CD4-positive, alpha-beta T cell treated with Interleukin-4 for 1 hour (primary cell): ENCODE measurements at places on chromosomes 5 and 9.
A peak's percentile ranks its signal among the peaks of the same experiment; 100 is the strongest.

DNA sequence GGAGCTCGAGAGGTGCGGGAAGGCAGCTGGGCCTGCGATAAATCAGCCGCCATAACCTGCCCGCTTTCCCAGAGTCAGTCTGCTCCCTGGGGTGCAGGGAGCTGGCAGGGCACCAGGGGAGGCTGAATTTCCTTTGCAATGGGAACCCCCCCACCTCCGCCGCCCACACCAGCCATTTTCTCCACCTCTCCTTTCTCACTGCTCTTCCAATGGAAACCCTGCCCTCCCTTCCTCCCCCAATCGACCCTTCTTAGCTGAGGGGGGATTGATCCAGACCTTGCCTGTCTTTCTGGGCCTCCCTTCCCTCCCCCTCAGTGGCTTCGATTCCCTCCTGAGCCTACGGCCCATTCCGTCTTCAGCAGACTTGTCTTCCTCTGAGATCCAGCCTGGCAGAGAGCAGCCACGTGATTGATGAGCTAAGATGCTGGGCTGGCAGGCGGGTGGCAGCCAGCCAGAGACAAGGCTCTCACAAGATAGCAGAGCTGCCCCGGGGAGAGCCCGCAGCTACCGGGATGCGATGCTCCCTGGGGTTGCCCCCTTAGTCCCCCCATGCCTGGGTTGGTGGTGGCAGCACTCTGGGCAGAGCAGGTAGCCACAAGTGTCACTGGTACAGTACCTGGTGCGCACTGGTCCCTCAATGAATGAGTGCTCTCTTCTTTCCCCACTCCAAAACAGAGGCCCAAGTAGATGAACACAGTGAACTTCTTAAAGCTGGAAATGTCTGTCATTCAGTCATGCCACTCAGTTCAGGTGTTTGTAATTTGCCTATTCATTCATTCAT, 53.7 kb upstream of the FABP6 start:
- no peak for DNase-seq

DNA sequence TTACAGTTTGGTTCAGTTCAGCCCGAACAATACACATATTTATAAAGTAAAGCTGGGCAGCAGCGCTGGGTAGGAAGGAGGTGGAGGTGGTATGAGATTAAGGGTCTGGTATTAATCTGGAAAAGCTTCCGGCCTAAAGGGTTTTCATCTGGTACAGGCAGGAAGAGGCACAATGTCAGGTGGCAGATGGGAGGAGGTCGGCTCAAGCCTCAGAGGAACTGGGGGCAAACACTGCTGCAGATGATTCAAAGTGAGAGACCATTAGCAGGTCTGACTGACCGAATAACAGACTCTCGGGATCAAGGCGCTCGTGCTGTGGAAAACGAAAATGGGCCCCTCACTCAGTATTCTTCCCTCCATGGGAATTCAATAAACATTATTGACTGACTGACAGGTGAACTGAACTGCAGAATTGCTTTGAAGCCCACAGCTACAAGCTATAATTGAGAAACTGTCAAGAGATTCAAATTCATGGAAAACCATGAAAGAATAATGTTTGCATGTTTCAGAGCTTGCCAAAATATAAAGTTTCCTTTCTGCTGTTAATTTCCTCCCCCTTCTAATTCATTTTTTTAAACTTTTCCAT, 75.3 kb downstream of the TMEM167A start:
- DNase-seq, result no peak

DNA sequence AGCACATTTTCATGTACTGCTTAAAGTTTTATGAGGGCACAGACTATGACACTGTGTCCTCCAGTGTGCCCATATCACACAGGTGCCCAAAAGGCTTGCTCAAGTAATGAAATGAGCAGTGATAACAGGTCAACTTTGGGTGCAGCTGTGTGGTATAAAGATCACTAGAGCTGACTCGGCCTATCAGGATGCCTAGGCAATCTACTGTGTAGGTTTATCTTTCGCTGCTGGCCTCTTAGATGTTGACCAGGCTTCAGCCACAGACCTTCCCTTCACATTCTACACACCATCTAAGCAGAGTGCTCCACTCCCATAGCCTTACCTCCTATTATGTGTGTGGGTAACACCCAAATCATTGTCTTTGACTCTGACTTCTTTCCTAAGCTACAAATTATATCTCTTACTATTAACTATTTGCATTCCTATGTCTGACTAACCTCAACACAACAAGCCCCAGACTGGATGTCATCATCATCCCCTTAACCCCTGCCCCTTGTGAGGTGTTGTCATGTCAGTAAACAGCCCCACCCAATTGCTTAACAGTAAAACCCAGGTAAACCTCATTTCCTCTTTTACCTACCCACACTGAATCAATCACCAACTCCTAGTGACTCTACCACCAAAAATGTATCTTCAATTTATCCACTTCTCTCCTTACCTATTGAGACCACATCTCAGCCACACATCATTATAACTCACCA, 2.5 kb downstream of the SREK1IP1 start:
- no peak for DNase-seq

GRCh38 chr9:96376891-96377874, 6.3 kb downstream of the SLC35D2 start:
- DNase-seq, result no peak

DNA sequence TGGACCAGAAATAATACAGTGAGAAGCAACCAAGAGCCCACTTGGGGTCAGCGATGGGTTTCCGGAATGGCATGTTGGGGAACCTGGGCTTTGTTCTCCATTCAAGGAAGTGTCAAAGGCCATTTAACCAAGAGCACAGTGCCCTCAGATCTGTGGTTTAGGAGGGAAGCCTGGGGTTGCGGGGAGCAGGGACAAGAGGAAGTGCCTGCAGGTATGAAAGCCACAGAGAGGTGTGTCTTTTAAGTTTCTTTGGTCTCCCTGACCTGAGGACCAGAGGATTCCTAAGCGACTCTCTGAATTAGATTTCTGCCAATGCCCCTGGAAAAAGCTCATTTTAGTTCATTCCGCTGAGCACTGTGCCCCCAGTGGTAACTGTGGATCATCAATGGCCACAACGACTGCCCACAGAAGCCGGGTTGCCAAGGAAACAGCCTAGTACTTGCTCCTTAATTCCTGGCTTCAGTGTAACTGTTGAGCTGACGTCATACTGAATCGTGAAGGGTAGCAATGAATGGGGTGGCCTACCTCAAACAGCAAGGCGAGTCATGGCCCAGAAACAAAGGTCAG, 107.3 kb upstream of the SPIN1 start:
- DNase-seq, result no peak

- DNase-seq, result no peak
Measured at GRCh38 chr5:135671052-135671705, 92.4 kb upstream of the CXCL14 start.

DNA sequence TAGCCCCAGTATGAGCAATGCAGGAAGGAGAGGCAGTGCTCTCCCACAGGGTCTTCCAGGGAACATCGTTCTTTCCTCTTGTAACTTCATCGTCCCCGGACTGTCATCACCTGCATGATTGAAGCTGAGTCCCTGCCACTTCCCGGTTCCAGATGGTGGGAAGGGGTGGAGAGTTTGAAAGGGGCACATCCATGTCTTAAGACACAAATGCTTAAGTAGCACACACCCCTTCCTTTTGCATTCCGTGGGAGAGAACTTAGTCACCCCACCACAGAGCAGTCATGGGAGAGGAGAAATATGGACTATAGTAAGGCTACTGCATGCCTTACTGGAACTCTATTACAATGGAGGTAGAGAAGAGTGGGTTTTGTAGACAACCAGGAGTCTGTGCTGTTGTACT, 165.3 kb upstream of the GAS1 start:
- DNase-seq, result no peak

- no peak for DNase-seq
Measured at GRCh38 chr9:121700832-121701419, 49.5 kb downstream of the DAB2IP start.

- DNase-seq, result no peak
Measured at GRCh38 chr9:129725795-129726251, 27.0 kb downstream of the PTGES start.

- DNase-seq, result peak; percentile 97
Measured at GRCh38 chr5:6712577-6713273, 507 bp upstream of the TENT4A start.

DNA sequence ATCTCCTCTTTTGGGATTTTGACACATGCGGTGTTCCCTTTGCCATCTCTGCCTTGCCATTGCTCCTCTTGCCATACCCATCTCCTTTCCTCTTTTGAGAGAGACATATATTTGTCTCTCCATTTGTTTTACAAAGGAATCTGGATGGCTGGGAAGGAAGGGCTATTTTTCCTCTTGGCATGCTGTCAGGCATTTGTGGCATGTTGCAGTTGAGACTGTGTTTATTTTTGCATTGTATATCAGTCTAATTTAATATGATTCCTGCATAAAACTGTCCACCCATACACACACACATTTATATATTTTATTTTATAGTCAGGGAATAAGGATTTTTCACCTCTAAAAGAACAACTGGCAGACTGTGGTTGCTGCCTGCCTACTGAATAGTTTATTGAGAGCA, 1105.8 kb upstream of the SEMA6A start:
- no peak for DNase-seq

- DNase-seq, result no peak
Measured at GRCh38 chr5:139635191-139635590, 13.0 kb upstream of the CXXC5 start.

DNA sequence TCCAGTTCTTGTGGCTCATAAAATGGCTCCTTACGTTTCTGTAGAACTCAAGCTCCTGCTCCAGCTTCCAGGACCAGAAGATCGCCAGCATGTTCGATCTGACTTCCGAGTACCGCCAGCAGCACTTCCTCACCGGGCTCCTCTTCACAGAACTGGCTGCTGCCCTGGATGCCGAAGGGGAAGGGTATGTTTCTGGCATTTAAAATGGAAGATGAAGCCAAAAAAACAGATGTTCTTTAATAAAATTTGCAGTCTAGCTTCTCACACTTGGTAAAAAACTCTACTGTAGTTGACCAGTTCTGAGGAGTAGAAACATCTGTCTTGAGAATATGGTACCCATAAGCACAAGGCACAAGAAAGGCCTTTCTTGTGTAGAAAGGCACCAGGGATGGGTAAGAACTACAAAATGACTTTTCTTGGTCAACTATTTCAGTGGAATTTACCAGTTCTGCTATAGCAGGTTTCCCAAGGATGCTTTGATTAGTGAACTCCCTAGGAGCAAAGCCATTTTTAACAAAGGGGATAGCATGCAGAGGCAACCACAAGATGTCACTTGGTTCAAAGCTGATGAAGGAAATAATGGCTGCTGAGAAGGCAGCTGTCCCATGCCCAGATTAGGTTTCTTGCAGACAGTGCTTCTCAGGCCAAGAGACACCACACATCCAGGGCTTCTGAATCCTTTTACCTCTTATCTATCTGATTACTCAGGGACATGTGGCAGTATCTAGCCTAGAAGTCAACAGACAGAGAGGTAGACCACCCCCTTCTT, 192.4 kb downstream of the DOCK8 start:
- DNase-seq, result no peak

DNA sequence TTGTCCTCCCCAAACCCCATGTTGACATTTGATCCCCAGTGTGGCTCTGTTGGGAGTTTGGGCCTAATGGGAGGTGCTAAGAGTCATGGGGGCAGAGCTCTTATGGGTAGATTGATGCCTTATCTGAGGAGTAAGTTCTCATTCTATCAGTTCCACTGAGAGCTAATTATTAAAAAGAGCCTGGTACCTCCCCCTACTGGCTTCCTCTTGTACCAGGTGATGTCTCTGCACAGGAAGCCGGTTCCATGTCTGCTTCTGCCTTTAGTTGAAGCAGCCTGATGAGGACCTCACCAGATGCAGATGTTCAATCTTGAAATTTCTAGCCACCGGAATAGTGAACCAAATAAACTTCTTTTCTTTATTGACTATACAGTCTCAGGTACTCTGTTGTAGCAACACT, 10.8 kb downstream of the GABRB2 start:
- DNase-seq, result no peak

DNA sequence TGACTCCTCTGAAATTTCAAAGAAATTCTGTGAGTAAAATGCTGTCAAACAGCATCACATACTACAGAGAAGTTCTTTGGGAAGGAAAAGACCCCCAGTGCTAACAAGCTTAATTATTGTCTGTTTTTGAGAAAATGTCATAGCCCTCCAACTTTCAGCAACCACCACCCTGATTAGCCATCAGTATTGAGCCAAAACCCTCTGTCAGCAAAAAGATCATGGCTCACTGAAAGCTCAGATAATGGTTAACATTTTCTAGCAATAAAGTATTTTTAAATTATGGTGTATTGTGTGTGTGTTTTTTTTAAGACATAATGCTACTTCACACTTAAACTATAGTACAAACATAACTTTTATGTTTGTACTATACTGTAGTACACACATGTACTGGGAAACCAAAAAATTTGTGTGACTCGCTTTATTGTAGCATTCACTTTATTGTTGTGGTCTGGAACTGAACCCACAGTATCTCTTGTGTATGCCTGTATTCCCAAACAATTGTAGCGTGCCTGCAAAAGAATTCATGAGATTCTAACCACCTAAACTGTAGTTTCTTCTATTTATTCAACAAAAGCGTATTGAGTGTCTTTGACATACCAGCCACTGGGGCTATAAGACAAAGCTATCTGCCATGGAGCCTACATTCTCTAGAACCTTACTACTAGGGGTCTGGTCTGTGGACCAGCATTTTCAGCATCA, 31.6 kb downstream of the TLE4 start:
- DNase-seq, result no peak

DNA sequence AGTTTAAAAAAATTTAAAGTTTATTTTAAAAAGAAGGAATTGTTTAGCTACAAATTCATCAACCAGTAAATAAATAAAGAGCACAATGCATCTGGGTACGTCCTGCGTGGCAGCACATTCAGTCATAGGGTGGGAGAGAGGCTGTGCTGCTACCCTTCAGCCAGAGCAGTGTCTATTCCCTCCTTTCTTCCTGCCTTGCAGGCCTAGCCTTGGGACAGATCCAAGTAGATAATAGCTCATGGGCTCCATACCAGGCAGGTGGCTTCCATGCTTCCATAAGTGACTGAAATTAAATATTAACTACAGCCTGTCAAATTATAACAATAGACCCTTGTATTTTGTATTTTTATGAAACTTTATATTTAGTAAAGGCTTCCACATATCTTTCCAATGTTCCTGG, 408.3 kb upstream of the RGMB start:
- no peak for DNase-seq

GRCh38 chr9:125421591-125422181, 160.1 kb downstream of the GAPVD1 start:
- no peak for DNase-seq

DNA sequence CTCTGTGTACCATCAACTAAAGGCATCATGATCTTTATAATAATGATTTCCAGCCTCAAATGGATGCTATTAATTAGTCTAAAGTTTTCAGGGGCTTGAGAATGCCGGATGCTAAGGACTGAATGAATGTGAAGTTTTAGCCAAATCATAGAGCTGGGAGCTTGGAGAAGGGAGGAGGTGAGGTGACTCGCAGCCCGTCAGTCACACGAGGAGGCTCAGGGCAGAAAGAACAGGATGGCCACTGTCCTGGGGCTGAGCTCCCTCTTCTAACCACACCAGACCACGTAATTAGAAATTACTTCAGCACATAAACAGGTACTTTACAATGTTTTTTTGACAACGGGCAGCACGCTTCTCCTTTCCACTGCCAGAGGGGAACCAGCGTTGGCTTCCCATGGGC, 222.6 kb downstream of the NPR3 start:
- no peak for DNase-seq

- no peak for DNase-seq
Measured at GRCh38 chr5:12277504-12278192, 373.4 kb upstream of the CTNND2 start.
